NCI-H345 (cell line): ENCODE measurements at places on chromosomes 4 and X.

- DNase-seq, result no peak
Observed at GRCh38 chrX:39811376-39811775, 286.4 kb downstream of the BCOR start.

- DNase-seq, result no peak
Observed at GRCh38 chr4:25797136-25797535, 65.7 kb downstream of the SEL1L3 start.

DNA sequence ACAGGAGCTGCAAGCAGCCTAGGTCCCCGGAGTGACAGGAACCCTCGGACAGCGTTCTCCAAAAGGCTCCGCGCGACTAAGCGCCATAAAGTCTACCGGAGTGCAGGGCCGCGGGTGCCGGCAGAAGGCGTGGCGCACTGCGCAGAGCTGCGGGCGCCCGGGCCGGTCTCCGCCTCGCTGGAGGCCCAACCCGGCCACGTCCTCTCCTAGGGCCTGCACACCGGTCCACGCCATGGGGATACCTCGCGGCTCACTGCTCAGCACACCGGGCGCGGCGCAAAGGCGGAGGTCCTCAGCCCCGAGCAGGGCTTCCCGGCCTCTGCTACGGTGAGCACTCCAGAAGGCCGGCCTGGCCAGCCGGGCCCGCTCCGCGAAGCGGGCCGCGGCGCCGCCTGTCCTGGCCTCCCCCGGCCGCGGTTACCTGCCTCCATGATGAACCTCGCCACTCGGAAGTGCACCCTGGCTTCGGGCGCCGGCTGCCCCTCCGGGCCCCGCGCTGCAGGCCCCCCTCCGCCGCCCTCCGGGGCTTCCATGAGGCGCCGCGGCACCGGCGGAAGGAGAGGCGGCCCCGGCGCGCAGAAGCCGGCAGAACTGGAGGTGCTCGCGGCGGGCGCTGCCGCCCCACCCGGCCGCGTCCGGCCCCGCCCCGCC lies at the start of gene CCNQ:
TSS of gene CCNQ (minus strand) at position 599 of the 651 bp plus-strand sequence. CDS start at position 533, 66 bp downstream.
- peak; percentile 23 for DNase-seq

DNA sequence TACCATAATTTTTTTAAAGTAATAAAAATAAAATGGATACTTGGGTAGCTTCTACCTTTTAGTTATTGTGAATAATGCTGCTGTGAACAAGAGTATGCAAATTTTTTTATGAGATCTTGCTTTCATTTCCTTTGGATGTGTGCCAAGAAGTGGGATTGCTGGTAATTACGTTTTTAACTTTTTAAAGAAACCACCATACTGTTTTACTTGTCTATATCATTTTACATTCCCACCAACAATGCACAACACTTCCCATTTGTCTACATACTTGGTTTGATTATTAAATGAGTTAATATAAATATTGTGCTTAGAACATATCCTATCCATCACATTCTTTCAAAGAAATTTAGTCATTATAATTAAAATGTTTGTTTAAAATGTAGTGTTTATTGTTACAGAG lies 3.9 kb upstream of the SULT1B1 start:
- DNase-seq, result no peak
